ENCODE measurements at places on chromosomes 1 and 21. TPM values are rescaled to one million over a fixed set of nuclear protein-coding genes. Genes with fewer than 3 reads are reported as not detected.

DNA sequence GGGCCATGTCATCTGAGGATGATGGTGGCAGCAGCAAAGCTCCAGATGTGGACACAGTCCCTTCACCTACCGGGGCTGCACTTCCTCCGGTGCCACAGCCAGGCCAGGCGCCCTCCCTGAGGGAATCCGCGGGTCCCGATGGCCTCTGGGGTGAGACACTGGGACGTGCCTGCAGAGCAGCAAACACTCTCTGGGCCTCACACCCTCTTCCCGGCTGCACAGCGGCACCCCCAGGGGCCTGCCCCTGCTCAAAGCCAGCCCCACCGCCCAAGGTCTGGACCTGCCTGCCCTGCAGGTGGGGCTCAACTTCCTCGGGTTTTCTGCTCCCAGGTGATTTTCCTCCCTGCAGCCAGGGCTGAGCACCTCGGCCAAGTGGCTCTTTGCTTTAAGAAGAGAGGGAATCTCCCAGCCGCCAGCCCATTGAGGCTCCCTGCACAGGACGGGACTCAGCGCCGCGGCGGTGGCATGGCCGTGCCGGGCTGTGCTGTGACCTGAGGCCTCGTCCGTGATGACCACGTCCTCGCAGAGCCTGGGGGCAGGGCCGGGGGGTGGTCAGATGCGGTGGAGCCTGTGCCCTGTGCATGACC is 21.3 kb upstream of the COL18A1 start:
- no peak for DNase-seq

- DNase-seq = peak; percentile 62
Measured at GRCh38 chr1:209879539-209879938, 51.8 kb downstream of the UTP25 start.

- DNase-seq = peak; percentile 98
Measured at GRCh38 chr1:201461645-201462441, 7.1 kb downstream of the PHLDA3 start.

DNA sequence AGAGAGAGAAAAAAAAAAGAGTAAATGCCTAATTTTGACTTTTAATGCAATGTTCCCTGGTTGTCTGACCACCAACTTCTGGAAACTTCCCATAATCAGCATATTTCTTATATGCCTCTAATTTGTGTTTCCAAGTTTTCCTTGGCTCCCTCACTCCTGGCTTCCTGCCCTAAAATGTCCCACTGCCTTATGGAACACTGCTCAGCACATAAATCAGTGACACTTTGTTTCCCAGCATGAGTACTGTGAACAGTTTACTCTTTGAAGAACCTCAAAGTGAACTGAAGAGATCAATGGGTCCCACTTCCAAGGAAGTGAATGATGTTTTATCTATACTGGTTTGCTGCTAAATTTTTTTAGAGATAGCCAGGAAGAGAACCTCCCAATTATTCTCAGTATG is 271.3 kb upstream of the PRMT6 start:
- DNase-seq = peak; percentile 8

DNA sequence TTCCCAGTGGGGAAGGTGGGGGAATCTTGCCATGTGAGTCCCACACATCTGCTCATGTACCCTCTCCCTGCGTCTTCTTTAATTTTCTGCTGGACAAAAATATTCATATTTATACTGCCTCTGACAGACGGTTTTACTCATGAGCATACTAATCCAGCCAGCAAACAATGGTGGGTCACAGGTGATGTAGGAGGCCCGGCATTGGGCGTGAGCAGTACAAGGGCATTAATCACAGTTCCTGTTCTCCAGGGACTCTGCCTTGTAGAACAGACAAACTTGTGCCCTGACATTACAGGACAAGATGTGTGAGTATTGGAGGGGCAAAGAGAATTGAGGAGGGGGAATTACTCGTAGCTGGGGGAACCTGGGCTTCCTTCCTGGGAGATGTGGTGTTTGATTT is 25.0 kb downstream of the MTARC1 start:
- no peak for DNase-seq

GRCh38 chr1:225882694-225883615 is 775 bp upstream of the TMEM63A start:
- DNase-seq = peak; percentile 71

GRCh38 chr1:68223687-68224086 is 8.6 kb downstream of the WLS start:
- DNase-seq = no peak

DNA sequence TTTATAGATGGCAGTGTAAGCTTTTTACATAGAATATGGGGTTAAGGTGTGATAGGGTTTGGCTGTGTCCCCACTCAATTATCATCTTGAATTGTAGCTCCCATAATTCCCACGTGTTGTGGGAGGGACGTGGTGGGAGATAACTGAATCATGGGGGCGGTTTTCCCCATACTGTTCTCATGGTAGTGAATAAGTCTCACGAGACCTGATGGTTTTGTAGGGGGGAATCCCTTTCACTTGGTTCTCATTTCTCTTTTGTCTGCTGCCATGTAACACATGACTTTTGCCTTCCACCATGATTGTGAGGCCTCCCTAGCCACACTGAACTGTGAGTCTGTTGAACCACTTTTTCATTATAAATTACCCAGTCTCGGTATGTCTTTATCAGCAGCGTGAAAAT is 290.3 kb upstream of the B3GALT2 start:
- no peak for DNase-seq

DNA sequence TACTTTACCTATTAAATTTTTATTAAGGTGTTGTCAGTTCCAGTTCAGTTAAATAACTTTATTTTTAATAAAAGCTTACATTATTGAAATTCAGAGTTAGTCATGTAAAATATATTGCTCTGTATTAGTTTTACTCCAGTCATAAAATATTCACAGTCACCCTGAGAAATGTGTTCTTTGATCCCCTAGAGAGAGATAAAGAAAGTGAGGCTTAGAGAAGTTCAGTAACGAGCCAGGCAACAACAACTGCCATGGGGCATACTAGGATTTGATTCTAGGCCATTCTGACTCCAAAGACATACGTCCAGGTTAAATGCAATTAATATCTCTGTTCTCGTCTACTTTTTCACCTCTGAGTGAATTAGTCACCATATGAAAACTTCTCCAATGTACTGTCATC is 761.9 kb upstream of the CXADR start:
- no peak for DNase-seq

DNA sequence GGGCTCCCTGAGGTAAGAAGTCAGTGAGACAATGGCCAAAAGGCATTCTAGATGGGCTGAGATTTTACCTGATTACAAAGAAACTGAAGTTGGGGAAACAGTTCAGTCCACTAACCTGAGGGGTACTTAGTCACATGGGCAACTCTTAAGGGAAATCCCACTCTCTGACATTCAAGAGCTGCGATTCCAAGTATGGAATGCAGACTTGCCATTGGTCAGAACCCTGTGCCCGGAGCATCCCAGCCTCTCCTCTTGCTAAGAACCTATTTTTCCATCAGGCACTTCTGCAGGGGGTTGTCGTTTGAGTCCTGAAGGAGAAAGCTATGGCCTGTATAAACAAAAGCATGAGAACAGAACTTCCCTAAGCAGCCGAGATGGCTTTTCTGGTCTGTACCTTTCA is 434.9 kb upstream of the DAB1 start:
- DNase-seq = no peak

DNA sequence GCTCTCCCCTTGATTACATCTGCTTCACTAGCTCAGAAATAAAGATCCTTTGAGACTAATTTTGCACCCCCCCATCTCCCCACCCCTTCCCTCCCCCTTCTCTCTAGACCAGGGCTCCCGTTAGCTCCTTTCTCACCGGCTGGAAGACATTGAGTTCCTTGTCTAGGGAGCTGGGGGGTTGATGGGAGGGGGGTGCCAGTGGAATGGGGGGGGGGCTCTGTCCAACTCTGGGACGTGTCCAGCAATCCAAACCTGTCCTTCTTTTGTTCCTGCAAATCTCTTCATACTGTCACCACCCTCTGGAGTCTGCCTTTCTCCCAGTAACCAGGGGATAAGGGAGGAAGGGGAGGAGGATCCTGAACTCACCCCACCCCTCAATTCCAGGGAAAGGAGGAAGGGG is 61.9 kb downstream of the RHBG start:
- no peak for DNase-seq

DNA sequence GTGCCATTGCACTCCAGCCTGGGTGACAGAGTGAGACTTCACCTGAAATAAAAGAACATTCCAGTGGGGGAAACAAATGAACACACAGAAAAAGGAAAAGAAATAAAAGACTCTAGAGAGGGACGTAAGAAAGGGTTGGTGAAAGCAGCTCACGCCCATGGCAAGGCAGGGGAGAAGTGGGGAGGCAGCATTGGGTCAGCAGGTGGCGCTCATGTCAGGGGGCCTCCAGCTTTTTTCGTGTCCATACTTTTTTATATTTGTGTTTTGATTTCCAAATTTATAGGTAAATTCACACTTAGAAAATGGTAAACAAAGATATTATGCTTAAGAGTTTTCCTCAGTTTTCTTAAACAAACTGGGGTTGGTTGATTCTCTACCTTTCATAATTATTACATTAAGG is 45.5 kb downstream of the VPS13D start:
- peak; percentile 24 for DNase-seq

- DNase-seq = no peak
Measured at GRCh38 chr21:14480411-14481031, 65.6 kb downstream of the SAMSN1 start.

Gene OR10Z1
- total RNA-seq = not detected

Gene TMEM50A
- total RNA-seq = 66.1 TPM

Gene ATP8B2
- 74.8 TPM for total RNA-seq

Gene PADI1
- total RNA-seq = 0.03 TPM

Gene C1orf185
- not detected for total RNA-seq

Gene SMIM1
- not detected for total RNA-seq

Gene ERG
- total RNA-seq = 4.4 TPM

Gene PDC
- total RNA-seq = not detected

Gene GTF2B
- total RNA-seq = 49.7 TPM

Gene LAPTM5
- not detected for total RNA-seq

Gene RSPO1
- total RNA-seq = not detected

Gene SYPL2
- not detected for total RNA-seq
